ENCODE measurements at places on chromosomes 1 and 21.
A peak's percentile ranks its signal among the peaks of the same experiment; 100 is the strongest.

DNA sequence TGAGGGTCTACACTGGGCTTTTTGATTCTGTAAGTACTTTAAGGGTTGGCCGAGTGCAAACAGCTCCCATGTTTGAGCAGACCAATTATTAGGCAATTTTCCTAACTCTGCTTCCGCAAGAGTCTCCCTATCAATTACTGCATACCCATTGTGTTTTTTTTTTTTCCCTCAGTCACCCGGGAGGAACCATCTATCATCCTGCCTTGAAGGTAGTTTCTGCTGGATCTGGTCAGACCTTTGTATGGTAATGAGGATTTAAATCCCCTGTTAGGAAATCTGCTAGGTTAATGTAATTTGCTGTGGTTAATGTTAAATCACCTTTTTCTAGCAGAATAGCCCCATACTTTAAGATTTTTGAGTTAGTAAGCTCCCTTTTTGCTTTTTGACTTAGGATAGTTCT, 40.8 kb upstream of the WARS2 start:
- no peak for DNase-seq

GRCh38 chr1:162279136-162279498, 97.5 kb downstream of the SPATA46 start:
- DNase-seq, result no peak

GRCh38 chr1:113949007-113949406, 19.9 kb downstream of the HIPK1 start:
- no peak for DNase-seq

- DNase-seq, result no peak
Measured at GRCh38 chr1:40932006-40932405, 47.5 kb upstream of the CTPS1 start.

GRCh38 chr1:95384567-95384966, 150.6 kb downstream of the RWDD3 start:
- no peak for DNase-seq

GRCh38 chr1:63074321-63074720, 248.0 kb upstream of the FOXD3 start:
- no peak for DNase-seq

- DNase-seq, result peak; percentile 9
Measured at GRCh38 chr1:84619383-84620102, 45.3 kb upstream of the CTBS start.

GRCh38 chr1:117146575-117147340, 25.2 kb upstream of the TRIM45 start:
- no peak for DNase-seq

DNA sequence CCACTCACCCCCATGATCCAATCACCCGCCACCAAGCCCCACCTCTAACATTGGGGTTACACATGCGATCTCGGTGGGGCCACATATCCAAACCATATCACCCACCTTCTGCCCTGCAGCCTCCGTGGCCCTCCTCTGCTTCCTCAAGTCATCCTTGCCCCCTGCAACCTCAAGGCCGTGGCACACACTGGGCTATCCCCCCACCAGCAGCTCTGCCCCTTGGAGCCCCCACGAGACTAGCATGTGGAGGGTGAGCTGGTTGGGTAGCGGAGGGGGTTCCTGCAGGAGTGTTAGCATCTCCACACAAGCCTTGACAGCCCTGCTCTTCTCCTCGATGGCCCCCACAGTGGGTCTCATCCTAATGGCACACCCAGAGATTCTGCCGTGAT, 100.8 kb downstream of the TOMM20 start:
- no peak for DNase-seq

DNA sequence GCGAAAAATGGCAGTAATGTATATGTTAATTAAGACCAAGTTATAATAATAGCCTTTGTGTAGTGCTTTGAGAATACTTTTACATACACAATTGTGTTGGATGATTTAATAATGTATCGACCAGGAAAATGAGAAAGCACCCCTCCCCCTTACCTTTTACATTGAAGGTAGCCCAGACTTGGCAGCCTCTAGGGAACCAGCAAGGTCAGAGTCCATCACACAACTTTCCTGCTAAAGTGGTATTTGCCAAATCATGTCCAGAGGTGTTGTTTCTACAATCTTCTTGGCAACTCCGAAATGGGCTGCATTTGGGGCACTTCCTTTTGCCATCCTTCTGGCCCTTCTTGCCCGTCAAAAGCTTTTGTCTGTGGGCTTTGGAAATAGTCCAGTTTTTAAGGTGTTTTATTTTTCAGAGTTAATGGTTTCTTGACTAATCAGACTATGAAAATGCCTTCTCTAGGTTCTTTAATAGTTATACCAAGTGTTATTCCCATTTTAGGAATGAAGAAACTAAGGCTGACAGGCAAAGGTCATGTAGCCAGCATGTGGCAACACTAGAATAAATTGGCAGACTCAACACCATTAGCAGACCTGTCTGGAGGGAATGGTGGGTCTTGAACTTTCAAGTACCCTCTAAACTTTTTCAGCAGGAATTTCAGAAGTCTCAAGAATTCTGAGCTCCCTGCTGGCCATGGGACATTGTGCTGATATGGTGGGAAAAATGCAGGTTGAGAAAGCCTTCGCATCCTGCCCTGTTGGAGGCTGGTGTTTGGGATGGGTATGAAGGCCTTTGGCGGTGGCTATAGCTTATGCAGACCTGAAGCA, 6.8 kb downstream of the ATP1A1 start:
- no peak for DNase-seq

- no peak for DNase-seq
Measured at GRCh38 chr21:36654796-36655325, 44.1 kb upstream of the SIM2 start.

GRCh38 chr1:41768583-41768982, 150.1 kb downstream of the HIVEP3 start:
- no peak for DNase-seq

- no peak for DNase-seq
Measured at GRCh38 chr1:40094466-40095110, 2.5 kb downstream of the PPT1 start.

- DNase-seq, result no peak
Measured at GRCh38 chr21:45828580-45829570, 152.7 kb upstream of the COL6A1 start.

DNA sequence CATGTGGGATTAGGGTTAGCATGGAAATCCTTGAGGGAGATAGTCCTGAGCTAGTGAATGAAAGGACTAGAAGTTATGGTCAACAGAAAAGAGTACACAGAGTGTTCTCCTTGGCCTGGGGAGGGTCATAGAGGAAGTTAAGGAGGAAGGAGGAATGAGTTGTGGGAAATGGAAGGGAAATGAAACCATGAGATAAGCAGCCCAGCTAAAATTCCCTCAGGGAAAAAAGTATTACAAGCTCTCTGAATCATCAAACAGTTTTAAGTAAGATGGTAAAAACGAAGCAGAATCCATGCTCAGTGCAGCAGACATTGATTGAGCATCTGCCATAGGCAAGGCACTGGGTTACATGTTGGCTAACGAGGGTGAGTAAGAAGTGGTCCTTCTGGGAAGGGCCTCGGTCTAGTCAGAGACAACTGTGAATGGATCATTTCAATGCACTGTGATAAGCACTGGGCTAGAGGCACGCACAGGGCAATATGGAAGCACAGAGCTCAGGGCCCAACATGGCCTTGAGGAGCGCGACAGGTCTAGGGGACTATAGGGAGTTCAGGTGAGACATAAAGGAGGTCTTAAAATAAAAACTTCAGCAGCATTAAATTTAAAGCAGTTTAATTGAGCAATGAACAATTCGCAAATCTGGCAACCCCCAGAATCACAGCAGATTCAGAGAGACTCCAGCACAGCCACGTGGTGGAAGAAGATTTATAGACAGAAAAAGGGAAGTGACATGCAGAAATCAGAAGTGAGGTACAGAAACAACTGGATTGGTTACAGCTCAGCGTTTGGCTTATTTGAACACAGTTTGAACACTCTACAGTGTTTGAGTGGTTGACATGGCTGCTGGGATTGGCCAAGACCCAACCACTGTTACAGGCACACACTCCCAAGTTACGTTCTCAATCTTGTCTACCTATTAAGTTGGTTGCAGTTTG, 219.5 kb downstream of the HLX start:
- no peak for DNase-seq

DNA sequence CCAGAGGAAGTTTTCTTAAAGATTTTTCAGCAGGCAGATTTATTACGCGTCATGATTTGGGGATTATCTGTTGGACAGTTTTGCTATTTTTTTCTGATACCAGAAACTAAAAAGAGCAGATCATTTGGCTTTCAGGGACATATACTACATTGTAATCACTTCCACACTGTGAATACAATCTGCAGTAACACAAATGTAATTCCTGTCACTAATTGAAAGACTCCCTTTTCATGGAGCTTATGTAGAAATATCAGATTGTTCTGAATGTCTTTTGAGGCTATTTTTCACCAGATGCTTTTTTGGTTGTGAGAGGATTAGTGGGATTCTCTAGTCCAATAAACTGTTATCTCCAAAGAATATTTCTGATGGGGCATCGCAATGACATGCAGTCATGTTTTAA, 464.2 kb downstream of the DISC1 start:
- DNase-seq, result no peak

DNA sequence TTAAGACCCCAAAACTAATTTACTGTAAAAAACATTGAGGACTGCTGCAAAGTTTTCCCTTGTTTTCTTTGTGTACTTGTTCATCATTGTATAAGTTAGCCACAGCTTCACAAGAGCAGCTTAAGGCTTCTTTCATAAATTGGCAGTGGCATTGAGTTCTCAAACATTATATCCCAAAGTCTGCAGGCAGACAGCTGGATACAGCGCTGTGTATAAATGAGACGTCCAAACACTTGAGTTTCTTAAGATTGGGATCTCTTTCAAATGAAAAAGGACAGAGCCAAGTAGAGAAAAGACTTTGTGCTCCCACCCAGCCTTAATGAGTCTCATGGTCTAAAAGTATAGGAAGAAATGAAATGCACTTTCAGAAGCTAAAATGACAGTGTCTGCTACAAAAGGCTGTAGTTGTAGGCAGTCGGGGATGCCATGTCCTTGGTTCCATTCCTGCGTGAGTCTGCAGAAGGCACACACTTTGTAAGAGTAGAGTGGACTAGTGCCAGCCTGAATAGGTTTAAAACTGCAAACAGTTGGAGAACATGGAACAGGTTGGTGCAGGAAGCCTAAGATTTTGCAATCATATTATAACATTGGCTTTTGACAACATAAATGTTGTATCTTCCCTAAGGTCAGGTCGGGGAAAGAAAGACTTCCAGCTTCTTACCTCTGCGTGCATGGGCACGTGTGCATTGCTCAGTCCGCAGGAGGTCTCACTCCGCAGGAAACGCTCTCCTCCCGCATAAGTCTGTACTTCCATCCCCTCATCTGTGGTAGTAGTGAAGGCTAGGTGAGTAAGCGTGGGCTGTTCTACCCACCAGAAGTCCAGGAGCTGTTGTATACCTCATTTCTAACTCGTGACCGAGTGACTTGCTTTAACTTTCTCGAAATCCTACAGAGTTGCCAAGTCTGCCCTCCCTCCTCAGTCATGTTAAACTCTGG, 94.4 kb downstream of the CD247 start:
- no peak for DNase-seq

GRCh38 chr1:91335603-91336002, 69.0 kb downstream of the HFM1 start:
- DNase-seq, result no peak

GRCh38 chr1:39268906-39269305, 64.4 kb downstream of the MACF1 start:
- no peak for DNase-seq

DNA sequence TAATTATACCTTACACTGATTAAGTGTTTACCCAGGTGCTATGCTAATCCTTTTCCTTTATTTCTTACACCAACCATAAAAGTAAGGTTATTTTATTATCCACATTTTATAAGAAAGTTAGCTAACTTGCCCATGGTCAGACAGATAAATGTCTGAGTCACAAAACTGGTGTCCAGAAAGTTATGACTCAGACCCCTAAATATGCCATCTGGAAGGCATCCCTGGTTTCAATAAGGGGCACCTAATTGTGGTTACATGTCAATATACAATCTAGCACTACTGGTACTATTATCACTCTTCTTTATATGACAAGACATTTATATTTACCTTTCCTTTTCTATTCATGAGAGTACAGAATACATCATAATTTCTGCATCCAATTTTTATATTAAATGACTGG, 496.5 kb upstream of the ADGRL2 start:
- DNase-seq, result no peak

DNA sequence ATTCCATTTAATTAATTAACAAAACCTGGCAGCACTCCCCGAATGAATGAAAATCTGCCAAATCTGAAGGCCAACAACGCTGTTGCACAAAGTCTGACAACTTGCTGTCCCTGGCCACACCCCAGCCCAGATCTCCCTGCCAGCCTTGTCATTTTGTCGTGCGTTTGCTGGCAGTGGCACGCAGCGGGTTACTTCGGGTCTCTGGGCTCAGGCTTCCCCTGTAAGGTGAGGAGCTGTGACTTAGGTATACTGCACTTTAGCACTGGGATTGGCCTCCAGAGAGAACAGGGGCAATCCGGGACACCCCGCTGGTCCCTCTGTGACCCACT, 34.3 kb upstream of the SIM2 start:
- no peak for DNase-seq

- DNase-seq, result no peak
Measured at GRCh38 chr1:39370602-39371001, 120.8 kb upstream of the BMP8A start.

- no peak for DNase-seq
Measured at GRCh38 chr21:31879241-31879650, 6.4 kb downstream of the HUNK start.

DNA sequence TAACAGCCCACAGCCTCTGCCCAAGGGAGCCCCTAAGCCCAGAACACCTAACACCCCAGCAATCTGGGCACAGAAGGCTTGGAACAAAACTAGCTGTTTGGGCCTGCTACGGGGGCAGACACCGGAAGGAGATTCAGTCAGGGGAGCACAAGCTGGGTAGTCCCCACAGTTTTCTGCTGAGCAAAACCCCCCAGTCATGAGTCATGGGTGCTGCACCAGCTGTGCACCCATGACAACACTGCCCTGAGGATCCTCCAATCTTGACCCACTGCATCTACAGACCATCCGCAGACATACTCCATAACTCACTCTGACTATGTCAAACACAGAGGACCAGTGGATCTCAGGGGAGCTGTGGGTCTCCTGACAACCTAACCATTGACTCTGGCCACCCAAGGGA, 105.1 kb downstream of the LRIG2 start:
- no peak for DNase-seq

- no peak for DNase-seq
Measured at GRCh38 chr21:26177187-26177586, 6.6 kb upstream of the APP start.

GRCh38 chr1:214187121-214187900, 93.6 kb upstream of the SMYD2 start:
- DNase-seq, result no peak

DNA sequence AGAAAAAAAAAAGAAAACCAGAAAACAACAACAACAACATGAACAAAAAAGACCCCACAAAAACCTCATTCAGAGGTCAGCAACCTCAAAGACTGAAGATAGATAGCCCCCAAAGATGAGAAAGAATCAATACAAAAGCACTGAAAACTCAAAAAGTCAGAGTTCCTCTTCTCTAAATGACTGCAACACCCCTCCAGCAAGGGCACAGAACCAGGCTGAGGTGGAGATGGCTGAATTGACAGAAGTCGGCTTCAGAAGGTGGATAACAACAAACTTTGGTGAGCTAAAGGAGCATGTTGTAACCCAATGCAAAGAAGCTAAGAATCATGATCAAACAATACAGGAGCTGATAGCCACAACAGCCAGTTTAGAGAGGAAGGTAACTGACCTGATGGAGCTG, 17.0 kb downstream of the RAB3GAP2 start:
- no peak for DNase-seq

Data from stimulated activated CD4-positive, alpha-beta T cell treated with anti-CD3 and anti-CD28 coated beads, TNF-alpha, amount 100 ng/mL, for 4 hours (primary cell).